ENCODE measurements at places on chromosomes 3 and 15. TPM values are rescaled to one million over a fixed set of nuclear protein-coding genes. Genes with fewer than 3 reads are reported as not detected.

DNA sequence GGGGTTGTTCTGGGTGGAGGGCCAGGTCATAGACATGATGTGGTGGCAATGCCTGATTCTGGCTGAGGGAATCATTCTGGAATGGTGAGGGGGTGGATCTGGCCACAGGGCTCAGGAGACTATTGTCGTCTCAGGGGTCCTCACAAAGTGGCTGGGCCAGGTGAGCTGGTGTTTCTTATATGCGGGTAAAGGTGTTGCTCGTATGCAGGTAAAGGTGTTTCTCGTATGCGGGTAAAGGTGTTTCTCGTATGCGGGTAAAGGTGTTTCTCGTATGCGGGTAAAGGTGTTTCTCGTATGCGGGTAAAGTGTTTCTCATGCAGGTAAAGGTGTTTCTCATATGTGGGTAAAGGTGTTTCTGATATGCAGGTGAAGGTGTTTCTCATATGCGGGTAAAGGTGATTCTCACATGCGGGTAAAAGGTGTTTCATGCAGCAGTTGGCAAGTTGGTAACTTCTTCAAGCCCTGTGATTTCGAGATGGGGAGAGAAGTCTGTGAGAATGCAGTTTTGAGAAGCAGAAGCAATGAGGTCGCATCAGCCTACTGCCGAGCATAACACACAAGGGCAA, 10.5 kb upstream of the MUC4 start:
- no peak for DNase-seq

DNA sequence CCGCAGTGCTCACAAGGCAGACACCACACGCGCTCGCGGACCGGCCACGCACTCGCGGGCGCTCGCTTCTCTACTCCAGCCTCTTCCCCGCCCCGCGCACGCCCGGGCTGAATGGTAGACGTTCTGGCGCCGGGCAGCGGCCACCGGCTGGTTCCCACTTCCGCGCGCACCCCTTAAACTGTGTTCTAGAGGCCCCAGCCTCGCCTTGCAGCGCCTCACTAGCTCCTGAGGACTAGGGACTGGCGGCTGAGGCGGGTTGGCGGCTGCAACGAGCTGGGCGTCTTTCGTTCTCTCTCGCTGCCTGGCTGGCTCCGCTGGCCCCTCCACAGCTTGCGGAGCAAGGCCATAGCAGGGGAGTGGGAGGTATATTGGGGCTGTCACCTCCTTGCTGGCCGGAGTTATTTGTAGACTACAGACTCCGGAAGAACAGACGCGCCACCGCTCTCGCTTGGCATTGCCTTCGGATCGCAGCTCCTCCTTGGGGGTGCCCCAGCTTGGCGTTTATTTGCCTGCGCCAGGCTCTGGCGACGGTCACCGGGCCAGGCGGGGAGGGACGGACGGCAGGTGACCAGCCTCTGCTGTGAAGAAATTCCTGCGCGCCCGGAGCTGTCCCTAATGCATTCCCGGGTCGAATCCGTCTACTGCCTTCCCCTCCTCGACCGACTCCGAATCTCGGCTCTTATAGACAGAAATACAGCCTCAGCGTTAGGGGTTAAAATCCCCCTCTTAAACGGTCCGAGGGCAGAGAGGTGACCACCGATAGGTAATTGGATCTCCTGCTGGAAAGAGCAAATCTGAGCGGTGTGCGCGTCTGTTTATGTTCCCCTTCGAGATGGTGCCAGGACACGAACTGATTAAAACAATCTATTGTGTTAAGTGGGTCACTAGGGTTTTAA, 1.3 kb downstream of the GREM1 start:
- no peak for DNase-seq

- no peak for DNase-seq
These were observed 2.3 kb downstream of the PHLDB2 start for GRCh38 chr3:111861391-111861790.

DNA sequence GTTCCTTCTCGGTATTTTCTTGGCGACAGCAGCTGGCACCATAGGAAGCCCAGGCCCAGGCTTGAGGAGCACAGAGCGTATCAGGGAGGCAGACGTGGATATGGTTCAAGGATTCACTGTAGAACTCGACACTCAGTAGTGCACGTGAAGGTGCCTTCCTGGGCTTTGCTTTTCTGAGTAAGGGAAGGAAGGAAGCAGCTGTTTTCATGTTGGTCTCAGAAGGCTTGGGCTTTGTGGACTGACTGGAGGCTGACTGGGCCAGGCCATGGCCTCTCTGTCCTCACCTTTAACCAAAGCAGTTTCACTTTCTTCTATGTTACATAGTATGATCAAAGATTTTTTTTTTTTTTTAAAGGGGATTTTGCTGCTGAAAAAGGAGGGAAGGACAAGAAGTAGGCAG, 6.9 kb upstream of the GHRL start:
- no peak for DNase-seq

The A4GNT gene
- not detected for total RNA-seq

The DLL4 gene
- 5.3 TPM for total RNA-seq

The ABI3BP gene
- total RNA-seq: 31.1 TPM

All from ovary (tissue), 10 donors.